Right cardiac atrium (tissue), 5 donors: ENCODE measurements at places on chromosomes 13 and 19.

DNA sequence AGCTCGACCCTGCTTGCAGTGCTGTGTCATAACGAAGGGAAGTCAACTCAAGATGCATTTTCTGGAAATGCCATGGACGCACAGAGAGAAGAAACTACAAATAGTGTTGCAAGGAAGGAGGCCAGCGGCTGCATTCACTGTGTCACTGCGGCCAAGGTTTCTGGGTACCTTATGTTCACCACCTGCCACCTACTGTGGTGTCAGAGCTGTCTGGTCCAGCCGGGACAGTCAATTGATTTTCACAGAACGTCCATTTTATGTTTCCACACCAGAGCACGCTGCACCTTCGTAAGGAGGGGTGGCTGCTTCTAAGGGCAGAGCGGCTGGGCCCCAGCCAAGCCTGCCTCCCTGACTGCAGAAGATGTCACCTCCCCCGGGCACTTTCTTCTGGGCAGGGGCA is 17.7 kb downstream of the TSHZ3 start:
- DNase-seq: no peak

- no peak for DNase-seq
Observed at GRCh38 chr13:100875392-100876043, 200.9 kb upstream of the TMTC4 start.

DNA sequence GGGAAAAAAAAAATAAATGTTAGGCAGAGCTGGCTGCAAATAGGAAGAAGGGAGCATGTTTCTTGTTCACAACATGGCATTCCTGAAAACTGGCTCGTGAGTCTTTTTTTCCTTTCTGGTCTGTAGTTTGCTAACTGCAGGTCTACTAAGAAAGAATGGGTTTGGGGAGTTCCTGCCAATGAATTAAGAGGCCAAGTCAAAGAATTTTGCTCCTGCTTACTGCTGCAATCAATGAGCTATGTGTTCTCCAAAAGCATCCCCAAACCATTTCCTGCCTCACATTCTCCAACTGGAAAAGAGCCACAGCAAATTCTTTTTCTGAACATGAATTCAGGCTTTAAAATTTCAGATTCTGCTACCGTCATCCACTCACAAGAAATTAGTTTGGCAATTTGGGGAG is 88.6 kb downstream of the DCT start:
- no peak for DNase-seq

DNA sequence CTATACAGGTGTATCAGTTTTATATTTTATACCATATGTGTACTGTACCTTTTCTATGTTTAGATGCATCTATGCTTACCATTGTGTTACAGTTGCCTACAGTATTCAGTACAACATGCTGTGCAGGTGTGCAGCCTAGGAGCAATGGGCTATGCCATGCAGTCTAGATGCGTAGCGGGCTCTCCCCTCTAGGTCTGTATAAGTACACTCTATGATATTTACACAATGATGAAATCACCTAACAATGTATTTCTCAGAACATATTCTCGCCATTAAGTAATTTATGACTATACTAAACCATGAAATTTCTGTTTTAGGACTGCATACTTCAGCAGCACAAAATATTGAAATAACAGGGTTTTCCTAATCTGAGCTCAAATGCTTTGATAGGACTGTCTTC is 179.6 kb downstream of the RFC3 start:
- DNase-seq: no peak

DNA sequence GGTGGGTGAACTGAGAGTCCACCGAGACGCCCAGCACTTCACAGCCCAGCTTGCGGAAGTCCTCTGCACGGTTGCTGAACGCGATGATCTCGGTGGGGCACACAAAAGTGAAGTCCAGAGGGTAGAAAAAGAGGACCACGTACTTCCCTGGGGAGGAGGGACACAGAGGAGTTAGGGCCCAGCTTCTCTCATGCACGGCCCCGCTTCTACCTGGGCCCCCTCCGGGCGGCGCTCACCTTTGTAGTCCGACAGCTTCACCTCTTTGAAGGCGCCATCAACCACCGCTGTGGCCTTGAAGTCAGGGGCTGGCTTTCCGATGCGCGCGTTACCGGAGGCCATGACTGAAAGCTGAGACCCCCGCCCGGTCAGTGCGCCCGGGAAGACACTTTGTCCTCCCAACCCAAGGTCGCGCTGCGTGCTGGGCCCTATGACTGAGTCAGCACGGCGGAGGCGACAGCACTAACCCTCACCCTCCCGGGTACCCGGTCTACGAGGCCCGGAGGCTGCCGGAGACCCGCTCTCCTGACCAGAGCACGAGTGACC is 606 bp downstream of the PRDX2 start:
- DNase-seq: peak; percentile 64

DNA sequence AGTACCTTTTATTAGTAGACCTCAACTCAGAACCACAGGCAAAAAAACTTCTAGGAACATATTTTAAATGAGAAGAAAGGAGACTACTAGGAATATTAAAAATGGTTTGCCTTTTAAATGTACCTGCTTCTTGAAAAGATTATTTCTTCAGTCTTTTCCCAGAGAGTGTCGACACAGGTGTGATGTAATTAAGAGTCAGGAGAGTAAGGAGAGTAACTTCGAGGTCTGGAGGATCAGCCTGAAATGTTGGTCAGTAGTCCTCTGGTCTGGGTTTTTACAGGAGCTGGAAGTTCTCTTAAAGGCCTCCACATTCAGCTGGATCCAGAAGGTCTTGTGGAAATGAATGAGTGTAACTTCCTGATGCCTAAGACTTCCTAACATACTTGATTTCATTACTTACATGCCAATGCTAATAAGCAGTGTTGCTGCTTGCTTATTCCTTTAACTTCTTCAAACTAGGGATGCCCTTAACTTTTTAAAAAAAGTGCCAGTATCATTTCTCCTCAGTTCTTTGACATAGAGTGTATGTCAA is at the start of gene KCTD4:
Gene KCTD4, minus strand, starts transcription at position 345 of the 532 bp plus-strand sequence. CDS start 6,478 bp downstream, outside the sequence.
- no peak for DNase-seq
